Activated naive CD8-positive, alpha-beta T cell treated with anti-CD3 and anti-CD28 coated beads, Interleukin-2, amount 10 ng/mL, durations not matched to agents 7 days and 5 days (primary cell): ENCODE measurements at places on chromosomes 1 and 21. TPM values are rescaled to one million over a fixed set of nuclear protein-coding genes. Genes with fewer than 3 reads are reported as not detected.

NPHP4 gene
- 17.5 TPM for total RNA-seq

PLA2G2E gene
- total RNA-seq: not detected

GRCh38 chr1:48202030-48202752 is 20.3 kb upstream of the SLC5A9 start:
- H3K27ac ChIP-seq: no peak overlapping the region
- DNase-seq: peak; percentile 60
- no peak overlapping the region for H3K4me3 ChIP-seq
- peaks cover 6% of the 10 kb centered on the region for H3K27me3 ChIP-seq

DNA sequence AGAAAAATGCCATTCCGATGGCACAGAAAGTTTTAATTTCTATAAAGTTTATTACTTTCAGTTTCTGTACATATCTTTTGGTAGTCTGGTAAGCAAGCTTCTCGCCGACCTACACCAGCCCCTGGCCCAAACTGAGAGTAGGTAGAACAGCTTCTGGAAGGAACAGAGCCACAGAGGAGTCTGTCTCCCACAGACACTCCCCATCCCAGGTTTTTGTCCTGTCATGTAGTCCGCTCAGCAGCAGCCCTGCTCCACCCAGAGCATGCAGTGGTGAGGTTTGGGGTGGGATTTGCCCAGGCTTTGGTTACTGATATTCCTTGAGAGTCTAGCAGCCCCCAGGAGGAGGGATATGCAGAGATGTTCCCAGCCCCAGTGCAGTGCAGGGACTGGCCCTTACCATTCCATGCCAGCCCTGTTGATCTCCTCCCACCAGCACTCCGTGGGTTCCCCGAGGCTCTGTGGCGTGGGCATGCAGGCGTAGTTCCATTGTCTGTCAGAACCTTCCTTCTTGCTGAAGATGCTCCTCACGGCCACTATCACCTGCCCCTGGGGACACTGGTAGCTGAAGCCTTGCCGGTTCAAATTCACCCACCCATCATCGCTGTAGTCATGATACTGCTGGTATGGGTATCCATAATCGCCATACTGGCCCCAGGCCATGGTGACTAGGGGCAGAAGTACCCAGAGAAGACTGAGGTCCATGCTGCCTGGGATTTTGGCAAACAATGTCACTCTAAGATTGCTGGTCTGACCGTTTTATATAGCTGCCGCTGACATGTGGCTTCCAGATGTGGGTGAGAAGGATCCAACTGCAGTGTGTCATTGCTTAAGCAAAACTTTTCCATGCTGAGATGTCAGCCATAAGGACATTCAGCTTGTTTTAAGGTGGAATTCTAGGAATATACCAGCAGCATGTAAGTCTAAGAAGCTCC is at the start of gene DPT:
DPT (minus strand) TSS at position 734 of the 932 bp plus-strand sequence; CDS start at position 702, 32 bp downstream.
- no peak for DNase-seq
- no peak within 1 kb of the TSS for H3K27ac ChIP-seq
- peaks cover 1% of the 10 kb centered on the region for H3K4me1 ChIP-seq
- no peak within 1 kb of the TSS for H3K4me3 ChIP-seq
- peaks cover 15% of the 10 kb centered on the region for H3K27me3 ChIP-seq

GRCh38 chr1:168709405-168710363 is 19.3 kb downstream of the DPT start:
- H3K4me3 ChIP-seq: no peak overlapping the region
- peaks cover 1% of the 10 kb centered on the region for H3K4me1 ChIP-seq
- DNase-seq: no peak
- H3K27ac ChIP-seq: no peak overlapping the region

OR2L2 gene
- 0.06 TPM for total RNA-seq

DNA sequence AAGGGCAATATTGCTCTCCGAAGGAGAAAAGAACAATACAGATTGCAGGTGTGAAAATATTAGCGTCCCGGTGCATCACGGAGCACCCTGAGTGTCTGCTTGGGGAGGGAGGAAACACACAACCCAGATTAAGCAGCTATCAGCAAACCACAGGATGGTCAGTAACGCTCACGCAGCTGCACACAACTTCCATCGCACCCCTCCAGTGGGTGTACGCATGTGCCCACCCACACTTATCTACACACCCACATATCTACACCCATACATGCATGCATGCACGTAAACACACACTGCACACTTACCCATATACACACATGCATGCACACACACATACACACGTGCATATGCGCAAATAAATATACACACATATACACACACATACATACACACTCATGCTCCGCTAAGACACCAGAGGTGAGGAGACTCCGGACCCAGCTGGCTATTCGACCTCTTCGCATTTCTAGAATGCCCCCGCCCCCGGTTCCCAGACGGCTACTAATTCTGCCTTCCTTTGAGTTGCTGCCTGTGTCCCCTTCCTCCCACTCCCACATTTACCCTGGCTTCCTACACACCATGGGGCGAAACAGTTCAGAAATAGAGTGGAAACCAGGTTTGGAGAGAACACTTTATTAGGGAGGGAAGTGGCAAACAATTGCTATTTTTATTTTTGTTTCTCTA is 26.2 kb downstream of the ITPKB start:
- peaks cover 32% of the 10 kb centered on the region for H3K36me3 ChIP-seq
- H3K27ac ChIP-seq: peak overlapping the region; percentile 82
- DNase-seq: no peak
- peaks cover 79% of the 10 kb centered on the region for H3K4me1 ChIP-seq
- H3K4me3 ChIP-seq: peak overlapping the region; percentile 69

- H3K27ac ChIP-seq: no peak within 1 kb of the TSS
- H3K4me3 ChIP-seq: peak within 1 kb of the TSS; percentile 81
- H3K27me3 ChIP-seq: peaks cover 29% of the 10 kb centered on the region
- H3K36me3 ChIP-seq: no peaks in the 10 kb centered on the region
These were observed at the start of gene FAM131C for GRCh38 chr1:16073490-16074119. Gene FAM131C (minus strand): TSS chr1:16073651. CDS start chr1:16073442, 209 bp downstream.

DNA sequence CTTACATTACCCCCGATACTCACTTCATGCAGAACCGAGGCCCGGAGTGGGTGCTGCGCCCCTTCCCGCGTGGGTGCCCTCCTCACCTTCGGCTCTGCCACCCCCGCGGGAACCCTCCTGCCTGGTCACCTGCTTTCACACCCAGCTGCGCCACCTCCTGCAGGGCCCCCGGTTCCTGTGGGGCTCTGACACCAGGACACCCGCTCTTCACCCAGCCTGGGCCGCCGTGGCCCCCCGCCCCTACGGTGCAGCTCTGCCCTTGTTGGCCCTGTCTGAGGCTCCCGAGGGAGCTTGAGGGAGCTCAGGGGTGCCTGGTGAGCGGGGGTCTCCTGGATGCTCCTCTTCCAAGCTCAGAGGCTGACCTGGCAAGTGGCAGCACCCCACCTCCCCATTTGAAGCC is 19.0 kb downstream of the RRP1 start:
- DNase-seq: no peak
- peaks cover 8% of the 10 kb centered on the region for H3K4me1 ChIP-seq
- no peaks in the 10 kb centered on the region for H3K36me3 ChIP-seq
- no peaks in the 10 kb centered on the region for H3K27me3 ChIP-seq
- no peak overlapping the region for H3K27ac ChIP-seq
- H3K4me3 ChIP-seq: no peak overlapping the region

OPTC gene
- total RNA-seq: not detected

TIE1 gene
- 0.23 TPM for total RNA-seq

DNA sequence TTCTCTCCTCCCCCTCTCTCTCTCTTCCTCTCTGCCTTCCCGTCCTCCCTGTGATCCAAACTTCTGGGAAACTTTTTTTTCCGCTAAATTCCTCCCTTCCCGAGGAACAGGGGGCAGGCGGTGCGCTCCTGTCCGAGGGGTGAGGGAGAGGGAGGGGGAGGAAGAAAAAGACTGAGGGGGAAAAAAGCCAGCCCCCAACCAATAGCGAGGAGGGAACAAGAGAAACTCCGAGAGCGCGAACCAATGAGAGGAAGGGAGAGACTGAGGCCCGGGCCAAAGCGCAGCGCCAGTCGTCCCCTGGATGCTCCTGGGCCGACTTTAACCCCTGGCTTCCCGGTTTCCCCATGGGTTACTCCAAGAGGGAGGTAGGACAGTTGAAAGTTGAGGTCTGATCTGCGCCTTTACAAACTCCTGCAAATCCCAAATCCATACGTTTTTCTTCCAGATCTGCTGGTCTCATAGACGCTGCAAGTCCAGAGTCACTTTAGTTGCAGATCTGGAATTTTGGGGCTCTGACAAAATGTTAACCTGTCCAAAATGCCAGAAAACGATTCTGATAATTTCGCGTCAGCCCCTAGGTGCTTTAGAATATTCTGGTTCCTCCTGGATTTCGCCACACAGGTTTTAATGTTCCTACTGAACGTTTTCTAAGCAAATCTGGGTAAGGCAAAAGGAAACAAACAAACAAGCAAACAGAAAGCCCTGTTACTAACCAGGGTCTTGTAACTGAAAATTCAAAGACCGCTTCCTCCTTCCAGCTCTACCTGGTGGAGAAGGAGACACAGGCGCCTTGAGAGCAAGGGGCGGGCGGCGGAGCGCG is at the start of gene TBX15:
TBX15 (minus strand) TSS at position 158 of the 820 bp plus-strand sequence. CDS start 548 bp downstream, outside the sequence.
- H3K27me3 ChIP-seq: peaks cover 92% of the 10 kb centered on the region
- peak within 1 kb of the TSS; percentile 63 for H3K4me3 ChIP-seq
- H3K27ac ChIP-seq: peak within 1 kb of the TSS; percentile 70

CIART gene
- total RNA-seq: 0.91 TPM

- H3K36me3 ChIP-seq: no peaks in the 10 kb centered on the region
- H3K27me3 ChIP-seq: peaks cover 11% of the 10 kb centered on the region
- H3K27ac ChIP-seq: no peak overlapping the region
- no peaks in the 10 kb centered on the region for H3K4me1 ChIP-seq
- H3K4me3 ChIP-seq: no peak overlapping the region
These were observed 4.7 kb upstream of the SPRR3 start for GRCh38 chr1:152996633-152997400.
